Astrocyte (in vitro differentiated cells and primary cell): ENCODE measurements at places on chromosomes 13 and 19. TPM values are rescaled to one million over a fixed set of nuclear protein-coding genes. Genes with fewer than 3 reads are reported as not detected.

DNA sequence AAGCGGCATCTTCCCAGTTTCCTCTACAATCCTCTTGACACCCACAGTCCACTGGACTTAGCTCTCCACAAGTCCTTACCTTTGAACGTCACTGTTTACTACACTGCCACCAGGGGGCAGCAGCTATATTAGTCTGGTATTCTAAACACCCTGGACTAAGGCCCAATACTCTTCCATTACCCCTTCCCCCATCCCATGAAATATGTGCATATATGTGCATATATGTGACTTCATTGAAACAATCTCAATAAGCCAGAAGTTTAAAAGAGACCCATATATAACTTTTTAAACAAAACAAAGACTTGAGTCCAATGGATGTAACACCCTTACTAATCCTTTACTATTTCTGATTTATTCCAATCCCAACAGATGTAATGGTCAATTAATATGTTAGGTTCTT, 15.5 kb downstream of the GGACT start:
- H3K4me1 ChIP-seq = no peaks in the 10 kb centered on the region
- no peaks in the 10 kb centered on the region for H3K27me3 ChIP-seq
- no peak overlapping the region for H3K27ac ChIP-seq
- DNase-seq = peak; percentile 56

- H3K36me3 ChIP-seq = peaks cover 37% of the 10 kb centered on the region
- H3K27ac ChIP-seq = no peak overlapping the region
- peaks cover 20% of the 10 kb centered on the region for H3K4me1 ChIP-seq
These were observed 20.2 kb upstream of the MYDGF start for GRCh38 chr19:4690361-4690760.

- H3K4me1 ChIP-seq = peaks cover 6% of the 10 kb centered on the region
- DNase-seq = peak; percentile 5
These were observed 62.8 kb upstream of the EDNRB start for GRCh38 chr13:77981281-77981881.

DNA sequence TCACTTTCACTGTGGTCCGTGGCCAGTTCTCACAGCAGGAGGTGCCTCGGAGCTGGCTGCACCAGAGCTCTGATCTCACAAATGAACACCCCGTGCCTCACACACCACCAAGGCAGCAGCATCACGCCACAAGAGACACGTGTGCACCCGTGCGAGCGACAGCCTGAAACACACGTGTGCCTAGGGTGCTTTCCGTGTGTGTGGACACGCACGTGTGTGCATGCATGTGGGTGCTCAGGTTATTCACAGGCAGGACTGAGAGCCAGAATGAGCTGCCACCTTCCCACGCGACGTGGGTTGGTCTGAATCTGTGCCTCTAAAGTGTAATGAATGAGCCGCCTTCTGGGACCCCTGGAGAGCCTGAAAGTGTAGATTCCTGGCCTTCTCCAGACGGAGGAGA, 67.6 kb upstream of the C13orf46 start:
- peaks cover 17% of the 10 kb centered on the region for H3K4me1 ChIP-seq

DNA sequence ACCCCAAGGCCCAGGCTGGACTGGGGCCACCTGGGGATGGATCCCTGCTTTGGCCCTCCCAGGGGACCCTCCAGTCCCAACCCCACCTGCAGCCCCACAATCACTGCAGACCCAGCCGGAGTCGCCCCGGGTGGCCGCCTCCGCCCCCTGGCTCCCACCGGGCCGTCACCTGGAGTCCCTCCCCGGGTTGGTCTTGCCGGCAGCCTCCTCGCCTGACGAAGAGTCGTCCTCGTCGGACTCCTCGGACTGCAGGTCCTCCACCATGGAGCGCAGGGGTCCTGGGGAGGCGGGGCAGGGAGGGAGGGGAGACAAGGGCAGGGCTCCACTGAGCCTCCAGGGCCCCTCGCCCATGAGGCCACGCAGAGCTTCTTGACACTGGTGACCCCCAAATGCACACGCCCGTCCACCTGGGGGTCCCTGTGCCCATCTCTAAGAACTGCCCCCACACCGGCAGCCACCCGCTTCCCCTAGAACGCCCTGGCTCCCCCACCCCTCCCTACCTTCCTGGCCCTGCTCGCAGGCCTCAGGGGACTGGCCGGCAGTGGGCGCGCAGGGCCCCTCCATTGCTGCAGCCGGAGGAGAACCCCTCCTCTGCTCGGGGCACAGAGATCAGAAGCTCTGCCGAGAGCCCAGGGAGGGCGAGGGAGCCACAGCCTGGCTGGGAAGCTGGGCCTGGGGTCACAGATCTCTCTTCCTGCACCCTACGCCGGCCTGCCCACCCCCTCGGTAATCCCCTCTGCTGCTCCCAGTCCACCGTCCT, 63.4 kb downstream of the MLLT1 start:
- no peak overlapping the region for H3K27ac ChIP-seq
- peaks cover 29% of the 10 kb centered on the region for H3K4me1 ChIP-seq
- H3K27me3 ChIP-seq = no peaks in the 10 kb centered on the region
- no peak overlapping the region for H3K4me3 ChIP-seq
- H3K36me3 ChIP-seq = no peaks in the 10 kb centered on the region

GRCh38 chr19:6458695-6459261, 814 bp downstream of the SLC25A23 start:
- DNase-seq = no peak
- no peaks in the 10 kb centered on the region for H3K36me3 ChIP-seq
- peaks cover 16% of the 10 kb centered on the region for H3K4me1 ChIP-seq
- peak overlapping the region; percentile 76 for H3K4me3 ChIP-seq

DNA sequence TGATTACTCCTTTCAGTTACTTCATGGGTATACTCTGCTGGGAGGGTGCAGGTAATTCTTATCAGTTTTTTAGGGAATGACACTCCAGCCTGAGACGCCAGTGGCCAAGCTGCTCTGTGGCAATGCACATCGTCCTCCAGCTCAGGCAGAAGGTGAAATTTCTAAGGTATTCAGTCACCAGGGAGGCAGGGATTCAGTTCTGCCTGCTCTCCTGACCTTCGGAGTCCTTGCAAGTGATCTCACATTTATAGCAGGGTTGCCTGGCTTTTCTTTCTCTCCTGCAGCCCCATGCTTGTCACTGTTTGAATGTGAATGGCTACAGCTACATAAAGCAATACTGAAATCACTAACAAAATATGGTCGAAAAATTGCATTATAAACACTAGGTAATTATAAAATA, 1447.5 kb downstream of the EFNB2 start:
- peaks cover 5% of the 10 kb centered on the region for H3K4me1 ChIP-seq
- no peak for DNase-seq
- H3K27ac ChIP-seq = no peak overlapping the region
- H3K4me3 ChIP-seq = no peak overlapping the region
- H3K36me3 ChIP-seq = no peaks in the 10 kb centered on the region
- no peaks in the 10 kb centered on the region for H3K27me3 ChIP-seq

GRCh38 chr19:38266981-38267597, 2.7 kb downstream of the SPINT2 start:
- no peak overlapping the region for H3K4me3 ChIP-seq
- DNase-seq = peak; percentile 68
- peak overlapping the region; percentile 28 for H3K27ac ChIP-seq
- no peaks in the 10 kb centered on the region for H3K27me3 ChIP-seq

GRCh38 chr19:19379527-19379926, 25.9 kb upstream of the GATAD2A start:
- peaks cover 1% of the 10 kb centered on the region for H3K4me1 ChIP-seq
- no peak overlapping the region for H3K4me3 ChIP-seq
- no peaks in the 10 kb centered on the region for H3K27me3 ChIP-seq
- no peak for DNase-seq
- H3K36me3 ChIP-seq = no peaks in the 10 kb centered on the region

- H3K27me3 ChIP-seq = no peaks in the 10 kb centered on the region
- H3K4me3 ChIP-seq = peak overlapping the region; percentile 99
- peaks cover 23% of the 10 kb centered on the region for H3K4me1 ChIP-seq
These were observed 666 bp downstream of the POMP start for GRCh38 chr13:28659621-28659970.

- no peak for DNase-seq
- no peak overlapping the region for H3K4me3 ChIP-seq
- H3K27ac ChIP-seq = no peak overlapping the region
- no peaks in the 10 kb centered on the region for H3K4me1 ChIP-seq
- peaks cover 2% of the 10 kb centered on the region for H3K27me3 ChIP-seq
These were observed 302.8 kb downstream of the MYO16 start for GRCh38 chr13:108932196-108932595.

DNA sequence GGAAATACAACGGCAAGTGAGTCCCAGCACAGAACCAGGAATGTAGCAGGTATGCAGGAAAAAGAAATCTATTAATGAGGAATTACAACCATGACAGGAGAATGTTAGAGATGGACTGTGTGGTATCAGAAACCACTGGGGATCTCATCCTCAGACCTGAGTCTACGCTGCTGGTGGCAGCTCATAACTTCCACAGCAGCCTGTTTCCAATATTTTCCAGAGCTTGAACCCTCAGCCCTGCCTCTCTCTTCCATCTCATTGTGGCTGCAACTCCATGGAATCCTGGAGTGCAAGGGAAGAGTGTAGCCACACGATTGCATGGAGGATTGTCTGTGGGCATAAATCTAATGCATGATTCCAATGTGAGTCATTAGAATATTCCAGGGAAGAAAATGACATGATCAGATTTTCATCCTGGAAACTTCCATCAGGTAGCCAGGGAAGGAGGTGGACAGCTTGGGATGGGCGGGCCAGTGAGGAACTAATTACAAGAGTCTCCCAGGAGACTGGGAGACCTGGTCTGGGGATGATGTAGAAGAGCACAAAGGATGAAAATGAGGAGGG, 14.9 kb downstream of the PLA2G4C start:
- no peak overlapping the region for H3K27ac ChIP-seq
- H3K4me1 ChIP-seq = peaks cover 2% of the 10 kb centered on the region
- no peaks in the 10 kb centered on the region for H3K27me3 ChIP-seq
- no peaks in the 10 kb centered on the region for H3K36me3 ChIP-seq
- H3K4me3 ChIP-seq = no peak overlapping the region

DNA sequence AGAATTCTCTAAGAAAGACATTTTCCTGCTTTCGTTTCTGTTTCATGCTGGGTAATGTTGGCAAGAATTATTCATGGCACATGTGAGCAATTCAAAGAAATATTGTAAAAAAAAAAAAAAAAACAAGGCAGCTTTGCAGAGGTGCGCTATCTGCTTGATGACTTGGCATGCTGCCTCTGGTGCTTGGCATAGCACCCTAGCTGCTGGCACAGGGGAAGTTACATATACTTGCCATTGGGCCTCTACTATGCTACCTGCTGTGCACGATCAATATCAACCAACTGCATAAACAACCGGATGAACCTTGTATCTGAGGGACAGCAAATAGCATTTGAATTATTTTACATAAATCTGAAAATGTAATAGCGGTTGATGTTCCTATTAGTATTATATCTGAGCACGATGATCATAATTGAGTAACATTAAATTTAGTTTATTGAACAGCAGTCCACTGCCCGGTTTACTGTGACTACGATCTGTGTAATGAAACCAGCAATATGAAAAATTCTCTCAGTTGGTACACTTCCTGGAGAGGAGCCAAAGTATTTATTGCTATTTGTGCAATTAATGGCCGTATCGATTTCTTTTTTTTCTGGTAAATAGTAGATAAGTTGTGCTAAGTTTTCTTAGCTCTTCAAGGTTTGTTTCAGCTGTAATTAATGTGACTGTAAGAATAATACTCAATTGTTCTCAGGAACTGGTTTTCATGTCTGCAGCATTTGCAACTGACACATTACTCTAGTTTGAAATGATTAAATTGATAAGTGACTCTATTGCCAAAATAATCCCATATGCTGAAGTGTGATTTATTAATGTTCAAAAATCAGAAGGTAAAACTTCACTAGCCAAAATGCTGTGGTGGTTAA, 717.3 kb downstream of the DACH1 start:
- no peaks in the 10 kb centered on the region for H3K27me3 ChIP-seq
- no peak overlapping the region for H3K4me3 ChIP-seq
- H3K27ac ChIP-seq = no peak overlapping the region
- H3K36me3 ChIP-seq = no peaks in the 10 kb centered on the region
- no peak for DNase-seq

- no peaks in the 10 kb centered on the region for H3K27me3 ChIP-seq
- DNase-seq = peak; percentile 27
- H3K4me1 ChIP-seq = peaks cover 65% of the 10 kb centered on the region
- H3K36me3 ChIP-seq = peaks cover 10% of the 10 kb centered on the region
- peak overlapping the region; percentile 5 for H3K27ac ChIP-seq
These were observed 53.4 kb downstream of the TSSK6 start for GRCh38 chr19:19461671-19462622.

DNA sequence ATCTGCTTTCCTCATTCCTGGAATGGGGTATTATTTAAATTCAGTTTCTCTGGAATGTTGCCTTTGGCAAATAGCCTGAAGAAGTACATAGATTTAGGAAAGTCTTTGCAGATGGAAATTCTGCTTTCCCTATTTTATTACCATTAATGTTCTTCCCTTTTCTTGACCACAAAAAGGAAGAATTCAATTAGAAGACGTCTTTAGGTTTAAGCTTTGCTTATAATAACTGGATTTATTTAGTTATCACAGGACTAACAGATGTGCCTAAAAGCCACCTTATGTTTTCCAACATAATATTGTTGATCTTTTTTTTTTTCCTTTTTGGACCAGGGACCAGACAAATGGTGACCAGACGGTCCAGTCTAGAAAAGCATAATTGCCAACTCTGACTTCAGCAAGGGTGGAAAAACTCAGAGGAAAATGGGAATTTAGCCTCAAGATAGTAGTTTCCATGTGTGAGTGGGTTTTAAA, 210.1 kb upstream of the SPRY2 start:
- no peak overlapping the region for H3K27ac ChIP-seq
- no peak overlapping the region for H3K4me3 ChIP-seq
- no peaks in the 10 kb centered on the region for H3K27me3 ChIP-seq
- no peaks in the 10 kb centered on the region for H3K4me1 ChIP-seq
- DNase-seq = no peak

- peaks cover 3% of the 10 kb centered on the region for H3K36me3 ChIP-seq
- no peaks in the 10 kb centered on the region for H3K27me3 ChIP-seq
- no peaks in the 10 kb centered on the region for H3K4me1 ChIP-seq
- no peak overlapping the region for H3K4me3 ChIP-seq
- DNase-seq = no peak
These were observed 19.1 kb downstream of the PEX11G start for GRCh38 chr19:7469669-7470285.

GRCh38 chr13:98476106-98476505, 100.8 kb downstream of the STK24 start:
- DNase-seq = no peak
- H3K27me3 ChIP-seq = no peaks in the 10 kb centered on the region
- H3K36me3 ChIP-seq = peaks cover 9% of the 10 kb centered on the region

DNA sequence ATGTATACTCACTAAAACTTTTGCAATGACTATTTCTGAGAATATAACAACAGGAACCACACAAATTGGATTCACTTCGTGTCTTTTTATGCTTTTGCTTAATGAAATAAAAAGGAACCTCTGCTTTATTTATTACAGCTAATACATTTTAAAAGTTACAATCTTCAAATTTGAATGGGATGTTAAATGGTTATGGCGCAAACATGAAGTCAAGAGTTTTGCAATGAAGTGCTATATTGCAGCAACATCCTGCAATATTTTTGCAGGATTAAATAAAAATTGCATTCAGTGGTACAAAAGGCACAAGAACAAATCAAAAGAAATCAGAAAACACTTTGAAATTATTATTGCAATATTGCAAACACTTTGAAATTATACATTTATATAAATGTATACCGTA, 1519.0 kb upstream of the MIR17HG start:
- no peak overlapping the region for H3K27ac ChIP-seq
- DNase-seq = no peak
- H3K4me1 ChIP-seq = no peaks in the 10 kb centered on the region
- no peaks in the 10 kb centered on the region for H3K36me3 ChIP-seq

Gene SPTBN4
- total RNA-seq = 0.41 and 0.53 TPM in 2 replicates

Gene CALR3
- total RNA-seq = not detected in 2 replicates

Gene PSG6
- 0.23 TPM in 1 of 2 replicates, not detected in the other for total RNA-seq

Gene TSHZ3
- 6.1 and 7.9 TPM in 2 replicates for total RNA-seq

Gene CTXN1
- total RNA-seq = 49.5 and 55.9 TPM in 2 replicates

Gene SIAH3
- 0.07 TPM in 1 of 2 replicates, not detected in the other for total RNA-seq

Gene FARP1
- total RNA-seq = 99.9 and 128 TPM in 2 replicates

Gene TNNI3
- not detected in 2 replicates for total RNA-seq
